ENCODE measurements at places on chromosomes 2 and 18.

DNA sequence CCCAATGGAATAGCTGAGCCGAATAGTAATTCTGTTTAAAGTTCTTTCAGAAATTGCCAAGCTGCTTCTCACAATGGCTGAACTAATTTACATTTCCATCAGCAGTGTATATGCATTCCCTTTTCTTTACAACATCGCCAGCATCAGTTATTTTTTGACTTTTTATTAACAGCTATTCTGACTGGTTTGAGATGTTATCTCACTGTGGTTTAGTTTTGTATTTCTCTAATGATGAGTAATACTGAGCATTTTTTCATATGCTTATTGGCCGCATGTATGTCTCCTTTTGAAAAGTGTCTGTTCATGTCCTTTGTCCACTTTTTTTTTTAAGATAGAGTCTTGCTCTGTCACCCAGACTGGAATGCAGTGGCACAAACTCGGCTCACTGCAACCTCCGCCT is 100.7 kb downstream of the C2orf74 start:
- H3K4me3 ChIP-seq = no peak overlapping the region
- H3K27me3 ChIP-seq = no peaks in the 10 kb centered on the region
- H3K36me3 ChIP-seq = peaks cover 54% of the 10 kb centered on the region
- no peaks in the 10 kb centered on the region for H3K4me1 ChIP-seq
- no peak for ATAC-seq

- no peaks in the 10 kb centered on the region for H3K36me3 ChIP-seq
- H3K27me3 ChIP-seq = no peaks in the 10 kb centered on the region
- H3K4me1 ChIP-seq = no peaks in the 10 kb centered on the region
- H3K4me3 ChIP-seq = no peak overlapping the region
- ATAC-seq = no peak
- no peak overlapping the region for H3K27ac ChIP-seq
These were observed 52.8 kb downstream of the IKZF2 start for GRCh38 chr2:213098612-213099011.

- ATAC-seq = no peak
- H3K36me3 ChIP-seq = peaks cover 41% of the 10 kb centered on the region
- H3K27ac ChIP-seq = no peak overlapping the region
- peaks cover 16% of the 10 kb centered on the region for H3K4me1 ChIP-seq
- no peaks in the 10 kb centered on the region for H3K27me3 ChIP-seq
These were observed 213.0 kb downstream of the PHLPP1 start for GRCh38 chr18:62928326-62928725.

GRCh38 chr18:25326361-25326952 is 25.5 kb downstream of the ZNF521 start:
- no peak for ATAC-seq
- no peak overlapping the region for H3K27ac ChIP-seq
- no peak overlapping the region for H3K4me3 ChIP-seq

DNA sequence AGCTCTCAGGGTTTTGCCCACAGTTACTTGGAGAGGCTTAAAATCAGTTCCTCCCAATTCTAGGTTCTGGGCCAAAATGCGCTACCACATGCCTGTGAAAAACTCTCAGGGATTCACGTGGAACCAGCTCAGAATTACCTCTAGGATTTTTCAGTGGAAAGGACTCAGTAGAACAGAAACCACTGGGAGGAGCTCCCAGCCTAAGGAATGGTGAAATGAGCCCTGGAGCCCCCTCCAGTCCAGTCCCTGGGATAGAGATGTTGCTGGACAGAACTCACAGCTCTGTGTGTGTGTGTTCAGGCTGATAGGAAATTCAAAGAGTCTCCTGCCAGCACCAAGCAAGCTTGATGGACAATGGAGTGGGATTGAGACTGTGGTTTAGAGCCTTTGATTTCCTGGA is 21.1 kb upstream of the SLC9A4 start:
- no peak overlapping the region for H3K4me3 ChIP-seq
- H3K27ac ChIP-seq = no peak overlapping the region
- H3K27me3 ChIP-seq = peaks cover 9% of the 10 kb centered on the region
- H3K36me3 ChIP-seq = peaks cover 6% of the 10 kb centered on the region
- ATAC-seq = no peak

GRCh38 chr18:42028247-42028832 is 73.3 kb downstream of the PIK3C3 start:
- H3K36me3 ChIP-seq = peaks cover 28% of the 10 kb centered on the region
- no peaks in the 10 kb centered on the region for H3K4me1 ChIP-seq
- H3K27me3 ChIP-seq = no peaks in the 10 kb centered on the region
- no peak overlapping the region for H3K4me3 ChIP-seq
- ATAC-seq = no peak
- H3K27ac ChIP-seq = no peak overlapping the region

- H3K4me3 ChIP-seq = no peak overlapping the region
- H3K4me1 ChIP-seq = no peaks in the 10 kb centered on the region
- H3K36me3 ChIP-seq = no peaks in the 10 kb centered on the region
- no peak for ATAC-seq
These were observed 58.7 kb downstream of the C18orf54 start for GRCh38 chr18:54416436-54416835.

GRCh38 chr2:217993817-217994463 is 8.9 kb downstream of the TNS1 start:
- peaks cover under 1% of the 10 kb centered on the region for H3K4me1 ChIP-seq
- H3K27me3 ChIP-seq = peaks cover 45% of the 10 kb centered on the region

DNA sequence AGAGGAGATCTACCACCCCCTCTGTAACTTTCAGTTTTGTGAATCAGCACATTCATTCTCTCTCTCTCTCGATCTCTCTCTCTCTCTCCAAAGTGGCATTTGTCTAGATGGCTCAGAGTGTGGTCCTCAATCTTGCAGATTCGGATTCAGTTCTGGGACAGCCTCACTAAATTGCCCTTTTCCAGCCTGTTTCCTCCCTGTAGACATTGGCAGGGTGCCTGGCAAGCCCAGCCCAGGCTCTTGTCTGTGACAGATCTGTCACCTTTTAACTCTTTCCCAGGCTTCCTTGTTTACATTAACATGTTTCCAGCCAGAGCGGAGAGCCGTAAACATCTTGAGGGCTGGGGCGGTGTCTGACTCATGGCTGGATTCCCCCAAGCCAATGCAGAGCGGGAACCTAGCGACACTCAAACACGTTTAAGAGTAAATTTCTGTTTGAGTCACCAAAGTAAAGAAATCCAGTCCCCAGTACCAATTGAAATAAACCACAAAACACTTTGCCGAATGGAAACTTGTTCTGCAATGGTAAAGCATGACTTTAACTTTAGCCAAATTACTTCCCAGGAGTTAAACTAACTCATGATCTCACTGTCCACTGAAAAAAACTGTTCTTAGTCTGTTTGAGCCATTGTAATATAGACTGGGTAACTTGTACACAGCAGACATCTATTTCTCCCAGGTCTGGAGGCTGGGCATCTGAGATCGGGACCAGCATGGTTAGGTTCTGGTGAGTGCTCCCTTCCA is 6.6 kb upstream of the CYP27C1 start:
- H3K4me1 ChIP-seq = peaks cover 6% of the 10 kb centered on the region
- H3K4me3 ChIP-seq = peak overlapping the region; percentile 61
- peak; percentile 91 for ATAC-seq
- H3K36me3 ChIP-seq = no peaks in the 10 kb centered on the region

DNA sequence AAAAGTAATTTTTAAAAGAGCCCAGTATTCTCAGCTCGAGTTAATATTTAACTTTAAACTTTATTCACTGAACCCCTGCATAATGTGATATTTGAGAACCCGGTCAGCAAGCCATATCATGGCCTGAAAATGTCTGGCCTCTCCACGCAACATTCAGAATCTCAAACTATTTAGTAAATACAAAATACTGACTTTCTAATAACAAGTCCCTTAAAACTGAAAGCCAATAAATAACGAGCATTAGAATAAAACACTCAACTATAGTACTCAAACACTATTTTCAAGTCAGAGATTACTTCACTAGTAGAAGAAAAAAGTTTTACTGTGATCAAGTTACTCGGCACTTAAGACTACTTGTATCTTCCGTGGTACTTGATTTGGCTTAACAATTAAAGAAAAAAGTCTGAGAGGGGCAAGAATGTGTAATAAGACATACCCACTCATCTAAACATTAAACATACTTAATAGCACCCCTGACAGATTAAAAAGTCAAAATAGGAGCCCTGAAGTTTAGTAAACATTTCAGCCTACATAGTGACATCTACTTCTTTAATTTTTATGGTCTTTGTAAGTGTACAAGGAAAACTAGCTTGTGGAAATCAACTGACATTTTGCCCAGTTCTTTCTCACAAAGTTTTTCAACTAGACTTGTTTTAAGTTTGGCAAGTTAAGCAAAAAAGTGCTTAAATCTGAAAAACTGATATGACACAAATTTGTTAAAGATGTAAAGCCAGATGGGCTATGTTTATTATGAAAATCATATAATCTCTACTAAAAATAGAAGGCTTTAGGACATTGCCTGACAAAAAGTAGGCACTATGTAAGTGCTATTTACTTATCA is 38.2 kb downstream of the RTN4 start:
- no peaks in the 10 kb centered on the region for H3K36me3 ChIP-seq
- H3K27ac ChIP-seq = no peak overlapping the region
- H3K27me3 ChIP-seq = no peaks in the 10 kb centered on the region
- H3K4me3 ChIP-seq = no peak overlapping the region
- peaks cover 43% of the 10 kb centered on the region for H3K4me1 ChIP-seq

DNA sequence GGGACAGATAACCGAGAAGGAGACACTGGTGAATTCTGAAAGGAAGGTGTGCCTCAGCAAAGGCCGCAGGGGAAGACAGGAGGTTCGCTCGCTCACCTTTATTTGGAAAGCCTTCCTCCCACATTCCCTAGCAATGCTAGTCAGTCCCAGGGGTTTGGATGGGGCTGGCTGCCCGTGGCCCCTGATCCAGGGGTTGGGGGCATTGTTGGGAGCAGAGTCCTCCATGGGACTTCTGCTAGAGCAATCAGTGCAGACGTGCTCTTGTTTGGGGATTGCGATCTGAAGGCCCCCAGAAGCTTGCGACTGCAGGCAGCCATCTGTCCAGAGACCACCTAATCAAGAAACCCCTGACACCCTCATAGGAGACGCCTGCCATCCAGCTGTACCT is 6.0 kb upstream of the CYP27C1 start:
- peaks cover 65% of the 10 kb centered on the region for H3K27me3 ChIP-seq
- peak overlapping the region; percentile 61 for H3K4me3 ChIP-seq
- peaks cover 6% of the 10 kb centered on the region for H3K4me1 ChIP-seq
- H3K27ac ChIP-seq = peak overlapping the region; percentile 30
- no peaks in the 10 kb centered on the region for H3K36me3 ChIP-seq

GRCh38 chr2:206452750-206453149 is 9.4 kb downstream of the ADAM23 start:
- no peak for ATAC-seq
- H3K4me1 ChIP-seq = no peaks in the 10 kb centered on the region
- H3K4me3 ChIP-seq = no peak overlapping the region
- H3K27me3 ChIP-seq = peaks cover 25% of the 10 kb centered on the region
- H3K27ac ChIP-seq = no peak overlapping the region

GRCh38 chr2:120568975-120569268 is 166.7 kb upstream of the GLI2 start:
- no peaks in the 10 kb centered on the region for H3K36me3 ChIP-seq
- ATAC-seq = no peak
- peaks cover 19% of the 10 kb centered on the region for H3K27me3 ChIP-seq
- H3K4me1 ChIP-seq = no peaks in the 10 kb centered on the region
- no peak overlapping the region for H3K27ac ChIP-seq

DNA sequence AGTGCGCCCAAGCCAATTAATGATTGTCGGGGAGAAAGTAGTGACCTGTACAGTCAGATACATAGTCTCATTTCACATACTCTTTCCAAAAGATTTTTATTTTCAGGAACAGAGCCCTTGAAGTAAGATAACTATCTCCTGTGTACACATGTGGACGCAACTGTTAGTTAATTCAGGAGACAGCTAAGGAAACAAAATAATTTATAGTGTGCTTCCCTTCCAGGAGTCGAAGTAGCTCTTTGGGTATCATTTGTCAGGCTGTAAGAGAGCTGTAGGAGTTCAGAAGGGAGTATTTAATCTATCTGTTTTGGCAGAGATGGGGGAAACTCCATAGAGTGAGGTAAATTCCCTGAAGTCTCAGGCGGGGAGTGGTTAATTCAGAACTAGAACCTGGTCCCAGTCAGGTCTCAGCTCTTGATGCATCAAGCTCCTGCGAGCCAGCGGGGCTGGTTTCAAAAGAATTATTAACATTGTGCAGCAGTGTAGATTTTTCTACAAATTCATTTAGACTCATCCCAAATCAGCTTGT is 63.0 kb downstream of the MAPK4 start:
- H3K27me3 ChIP-seq = peaks cover 10% of the 10 kb centered on the region
- no peak for ATAC-seq
- H3K36me3 ChIP-seq = no peaks in the 10 kb centered on the region
- no peak overlapping the region for H3K27ac ChIP-seq

- H3K27me3 ChIP-seq = peaks cover 12% of the 10 kb centered on the region
- H3K36me3 ChIP-seq = no peaks in the 10 kb centered on the region
- H3K27ac ChIP-seq = no peak overlapping the region
These were observed 194.8 kb downstream of the TFCP2L1 start for GRCh38 chr2:121090088-121090715.

DNA sequence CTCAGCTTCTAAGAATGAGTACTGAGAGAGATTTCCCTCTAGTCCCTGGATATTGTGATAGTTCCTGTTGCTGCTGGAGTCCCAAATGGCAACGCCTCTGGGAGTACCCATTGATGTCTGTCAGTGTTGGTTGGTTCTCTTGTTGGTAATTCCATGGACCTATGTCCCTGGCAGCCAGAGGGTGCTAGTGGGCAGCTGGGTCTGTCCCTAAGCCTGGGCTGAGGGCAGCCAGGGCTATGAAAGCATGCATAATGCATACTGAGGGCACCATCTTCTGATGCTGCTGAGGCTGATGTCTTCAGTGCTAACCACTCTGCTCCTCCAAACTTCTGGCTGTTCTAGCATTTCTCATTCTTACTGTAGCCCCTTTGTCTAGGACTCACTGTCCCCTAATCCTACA is 35.9 kb downstream of the NABP1 start:
- H3K36me3 ChIP-seq = peaks cover 20% of the 10 kb centered on the region
- no peaks in the 10 kb centered on the region for H3K27me3 ChIP-seq
- no peak overlapping the region for H3K4me3 ChIP-seq
- peaks cover 6% of the 10 kb centered on the region for H3K4me1 ChIP-seq
